ENCODE measurements at places on chromosomes 6 and 20. TPM values are rescaled to one million over a fixed set of nuclear protein-coding genes. Genes with fewer than 3 reads are reported as not detected.

The C6orf58 gene
- polyA plus RNA-seq, result 0.52 TPM

The AVP gene
- polyA plus RNA-seq, result not detected

The MYT1 gene
- 35.8 TPM for polyA plus RNA-seq

The CD93 gene
- polyA plus RNA-seq, result not detected

The PSMG4 gene
- polyA plus RNA-seq, result 52.0 TPM

The ID1 gene
- 26.3 TPM for polyA plus RNA-seq

The TGM2 gene
- polyA plus RNA-seq, result not detected

The C20orf202 gene
- polyA plus RNA-seq, result 0.62 TPM

The ERMARD gene
- 51.2 TPM for polyA plus RNA-seq

The POPDC3 gene
- polyA plus RNA-seq, result not detected

The EYS gene
- 0.38 TPM for polyA plus RNA-seq

The HMGCLL1 gene
- polyA plus RNA-seq, result 54.2 TPM

The VSX1 gene
- polyA plus RNA-seq, result not detected

The HLA-DQA1 gene
- polyA plus RNA-seq, result not detected

All from neural cell (in vitro differentiated cells).